ENCODE measurements at places on chromosomes 2 and 18.
A peak's percentile ranks its signal among the peaks of the same experiment; 100 is the strongest.

DNA sequence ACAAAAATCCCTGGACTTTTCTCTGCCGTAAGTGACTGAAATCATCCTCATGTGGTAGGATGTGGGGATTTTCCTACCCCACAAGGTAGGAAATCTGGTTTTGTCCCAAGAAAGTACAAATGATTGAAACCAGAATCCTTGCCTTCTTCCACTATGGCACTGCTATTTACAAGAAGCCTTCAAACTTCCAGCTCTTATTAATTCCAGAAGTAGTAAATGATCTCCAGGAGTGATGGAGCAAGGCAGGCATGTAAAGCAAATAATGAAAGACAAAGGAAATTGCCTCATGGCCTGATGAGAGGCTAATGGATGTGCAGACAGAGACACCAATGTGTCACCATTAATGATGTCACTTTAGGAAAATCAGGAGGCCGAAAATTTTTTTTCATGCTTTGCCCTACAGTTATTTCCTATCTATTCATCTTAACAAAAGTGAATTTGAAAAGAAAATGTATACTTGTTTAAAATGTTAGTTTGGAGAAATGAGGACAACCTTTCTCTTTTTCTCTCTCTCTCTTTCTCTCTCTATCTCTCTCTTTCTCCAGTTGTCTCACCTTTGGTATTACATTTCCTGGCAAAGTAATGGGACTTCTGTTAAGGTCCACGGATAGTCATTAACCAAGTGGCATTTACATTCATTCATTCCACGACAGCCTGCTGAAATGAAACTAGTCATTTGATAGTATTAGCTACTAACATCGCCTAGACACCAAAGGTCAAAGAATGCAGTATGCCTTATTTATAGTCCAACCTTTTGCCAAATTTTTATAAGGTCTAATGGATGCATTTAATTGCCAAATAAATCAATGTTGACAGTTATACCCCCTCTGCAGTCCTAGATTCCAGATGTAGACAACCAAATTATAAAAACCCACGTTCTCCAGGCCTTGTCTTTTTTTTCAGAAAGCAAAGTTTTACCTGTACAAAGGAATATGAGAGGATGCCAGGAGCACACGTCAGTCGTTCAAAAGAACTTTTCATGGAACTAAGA, 5.0 kb upstream of the EVA1A start:
- DNase-seq: no peak

DNA sequence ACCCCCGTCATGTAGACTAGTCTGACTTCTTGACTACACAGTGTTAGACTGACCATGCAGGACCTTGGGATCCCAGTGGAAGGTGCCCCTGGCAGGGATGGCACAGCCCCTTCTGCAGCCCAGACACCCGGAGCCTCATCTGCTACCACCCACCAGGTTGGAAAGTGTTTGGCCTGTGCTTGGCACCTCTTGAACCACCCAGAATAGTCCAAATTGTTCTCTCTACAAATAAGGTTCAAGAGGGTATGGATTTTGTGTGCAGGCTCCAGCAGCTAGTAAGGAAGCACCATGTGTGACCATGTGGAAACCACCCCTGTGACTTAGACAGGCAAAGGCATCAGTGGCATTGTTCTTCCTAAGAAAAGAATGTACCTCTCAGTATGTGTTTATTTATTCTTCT, 18.4 kb downstream of the L3MBTL4 start:
- no peak for DNase-seq

- no peak for DNase-seq
Measured at GRCh38 chr2:176383836-176384442, 114.7 kb downstream of the MTX2 start.

DNA sequence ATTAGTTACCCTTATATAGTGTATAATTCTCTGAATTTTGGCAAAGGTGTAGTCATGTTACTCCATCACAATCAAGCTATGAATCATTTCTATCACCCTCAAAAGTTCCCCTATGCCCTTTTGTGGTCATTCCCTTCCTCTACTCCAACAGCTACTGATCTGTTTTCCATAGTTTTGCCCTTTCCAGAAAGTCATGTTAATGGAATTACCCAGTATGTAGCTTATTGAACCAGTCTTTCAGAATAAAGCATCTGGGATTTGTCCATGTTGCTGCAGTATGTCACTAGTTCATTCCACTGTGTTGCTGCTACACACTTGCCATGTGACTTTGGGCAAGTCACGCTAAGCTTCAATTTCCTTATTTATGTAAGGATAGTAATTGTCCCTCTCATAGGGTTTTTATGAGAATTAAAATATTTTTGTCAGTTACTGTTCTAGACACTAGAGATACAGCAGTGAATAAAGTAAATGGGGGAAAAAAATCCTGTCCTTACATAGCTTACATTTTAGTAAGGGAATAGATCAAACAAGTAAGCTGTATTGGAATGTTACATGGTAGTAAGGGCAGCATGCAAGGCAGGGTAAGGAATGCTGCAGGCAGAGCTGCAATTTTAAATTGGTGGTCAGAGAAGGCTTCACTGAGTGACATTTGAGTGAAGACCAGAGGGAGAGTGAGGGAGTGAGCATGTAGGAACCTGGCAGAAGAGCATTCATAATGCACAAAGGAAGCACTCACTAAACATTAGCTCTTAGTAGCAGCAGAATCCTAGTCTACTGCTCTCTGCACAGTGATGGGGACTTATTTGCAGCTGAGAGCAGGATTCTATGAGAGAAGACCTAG, 80.3 kb upstream of the TSPYL6 start:
- no peak for DNase-seq

- DNase-seq: peak; percentile 68
Measured at GRCh38 chr2:233100192-233100998, 40.3 kb downstream of the INPP5D start.

DNA sequence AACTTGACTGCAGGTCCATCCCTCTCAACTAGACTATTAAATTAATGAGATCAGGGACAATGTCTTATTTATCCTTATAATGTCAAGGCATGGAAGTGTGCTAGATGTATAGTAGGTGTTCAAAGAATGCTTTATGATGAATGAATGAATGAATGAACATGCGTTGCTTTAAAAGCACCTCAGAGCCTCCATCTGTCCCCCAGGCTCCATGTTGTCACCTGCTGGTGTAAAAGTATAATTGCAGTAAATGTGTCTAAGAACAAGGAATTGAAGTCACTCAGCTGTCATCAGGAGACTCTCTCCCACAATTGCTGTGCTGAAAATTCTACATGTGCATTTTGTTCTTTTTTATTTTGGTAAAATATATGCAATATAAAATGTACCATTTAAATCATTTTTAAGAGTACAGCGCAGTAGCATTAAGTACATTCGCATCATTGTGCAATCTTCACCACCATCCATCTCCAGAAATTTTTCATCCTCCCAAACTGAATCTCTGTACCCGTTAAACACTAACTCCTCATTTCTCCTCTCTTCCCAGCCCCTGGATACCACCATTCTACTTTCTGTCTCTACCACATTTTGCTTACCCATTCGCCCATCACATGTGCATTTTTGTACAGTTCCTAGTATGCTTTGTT, 52.6 kb downstream of the GNAL start:
- no peak for DNase-seq

GRCh38 chr2:100707016-100707947, 112.7 kb upstream of the NPAS2 start:
- DNase-seq: no peak

GRCh38 chr2:230798769-230799399, 65.9 kb upstream of the ITM2C start:
- DNase-seq: peak; percentile 46

DNA sequence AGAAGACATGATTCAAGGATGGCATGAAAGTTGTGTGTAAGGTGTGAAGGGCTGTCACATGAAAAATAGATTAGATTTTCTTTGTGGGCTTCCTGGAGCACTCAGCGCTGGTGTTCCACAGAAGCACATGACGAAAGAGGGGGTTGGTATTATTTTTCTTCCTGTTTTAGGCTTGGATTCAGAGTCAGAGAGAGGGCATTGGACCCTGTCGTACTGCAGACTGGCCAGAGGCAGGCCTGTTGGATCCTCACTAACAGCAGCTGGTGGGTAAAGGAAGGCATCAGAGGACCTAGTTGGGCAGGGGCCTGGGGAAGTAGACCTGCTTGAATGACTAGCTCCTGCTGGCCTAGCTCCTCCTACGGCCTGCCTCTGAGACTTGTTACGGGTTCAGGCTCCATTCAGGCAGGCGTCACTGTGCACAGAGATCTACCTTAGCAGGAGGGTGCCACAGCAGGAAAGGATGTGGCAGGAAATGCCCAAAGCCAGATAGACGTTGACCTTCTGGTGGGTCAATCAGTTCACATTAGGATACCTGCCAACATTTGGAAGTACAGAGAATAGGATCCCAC, 13.1 kb downstream of the CTLA4 start:
- DNase-seq: no peak

DNA sequence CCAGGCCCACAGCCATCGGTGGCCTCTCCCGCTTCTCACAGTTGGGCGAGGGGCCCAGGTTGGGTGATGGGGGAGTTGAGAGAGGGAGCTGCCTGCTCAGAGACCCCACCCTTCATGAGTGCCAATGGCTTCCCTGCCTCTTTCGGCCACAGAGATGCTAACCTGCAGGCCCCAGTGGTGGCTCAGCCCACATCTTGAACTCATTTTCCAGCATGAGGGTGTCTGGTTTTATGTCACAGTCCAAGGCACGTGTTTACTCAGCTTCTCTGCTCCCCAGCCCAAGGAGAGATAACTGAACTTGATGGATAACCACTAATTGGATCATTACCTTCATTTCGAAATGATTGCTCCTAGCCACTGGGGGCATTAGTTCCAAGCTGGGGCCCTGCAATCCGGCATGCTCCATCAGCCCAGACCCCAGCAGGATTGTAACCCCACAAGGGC, 45.9 kb upstream of the SIX2 start:
- no peak for DNase-seq

GRCh38 chr2:135931776-135932443, 53.5 kb downstream of the DARS1 start:
- DNase-seq: no peak

DNA sequence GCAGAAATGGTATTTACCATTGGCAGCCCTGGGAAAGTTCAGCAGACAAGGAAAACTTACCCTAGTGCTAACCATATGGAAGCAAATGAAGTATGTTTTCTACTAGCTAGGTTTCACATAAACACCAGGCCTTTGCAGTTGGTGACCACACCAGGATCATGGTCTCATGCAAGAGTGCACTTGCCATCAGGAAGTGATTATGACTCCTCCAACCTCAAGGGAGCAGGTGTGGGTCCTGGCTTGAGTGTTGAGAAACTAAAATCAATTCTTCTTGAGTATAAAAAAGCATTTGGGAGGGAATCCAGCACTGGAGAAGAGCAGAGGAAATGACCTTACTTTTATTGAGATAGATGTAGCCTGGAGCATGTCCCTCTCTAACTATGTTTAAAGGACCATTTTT, 56.8 kb upstream of the SPAG16 start:
- DNase-seq: no peak
